Natural killer cell treated with Interleukin-12 subunit alpha and Interleukin-12 subunit beta and Interleukin-15 and Interleukin-18, amount 100 ng/mL, for 72 hours (primary cell): ENCODE measurements at places on chromosomes 7 and 10. TPM values are rescaled to one million over a fixed set of nuclear protein-coding genes. Genes with fewer than 3 reads are reported as not detected.

Gene OR2A5
- total RNA-seq, result not detected

Gene GTF2IRD1
- total RNA-seq, result not detected

Gene CC2D2B
- 0.57 TPM for total RNA-seq

Gene CEP55
- total RNA-seq, result 45.7 TPM

Gene OPN1SW
- total RNA-seq, result not detected

Gene LIPM
- not detected for total RNA-seq

- peaks cover 4% of the 10 kb centered on the region for H3K4me1 ChIP-seq
- H3K27me3 ChIP-seq, result peaks cover 15% of the 10 kb centered on the region
- no peaks in the 10 kb centered on the region for H3K36me3 ChIP-seq
- H3K4me3 ChIP-seq, result no peak overlapping the region
- DNase-seq, result no peak
- no peak overlapping the region for H3K27ac ChIP-seq
Measured at GRCh38 chr10:26361971-26362370, 76.2 kb upstream of the APBB1IP start.

DNA sequence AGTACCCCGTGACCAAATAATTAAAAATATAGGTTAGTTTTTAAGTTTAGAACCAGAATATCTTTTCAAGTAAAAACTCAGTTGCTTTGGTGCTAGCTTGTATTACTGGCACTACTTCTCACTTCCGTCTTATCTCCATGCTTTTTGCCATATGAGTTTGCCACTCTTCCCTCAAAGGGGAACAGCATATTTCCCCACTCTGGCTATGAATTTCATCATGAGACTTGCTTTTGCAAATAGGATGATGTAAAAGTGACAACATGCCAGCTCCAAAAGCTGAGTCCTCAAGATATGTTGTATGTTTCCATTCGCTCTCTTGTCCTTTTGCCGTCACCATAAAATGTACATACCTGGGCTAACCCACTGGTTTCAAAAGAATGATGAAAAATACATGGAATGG, 178.1 kb upstream of the SEMA3A start:
- H3K36me3 ChIP-seq, result peaks cover 5% of the 10 kb centered on the region
- no peak for DNase-seq
- H3K4me1 ChIP-seq, result no peaks in the 10 kb centered on the region
- H3K4me3 ChIP-seq, result no peak overlapping the region
- no peak overlapping the region for H3K27ac ChIP-seq

DNA sequence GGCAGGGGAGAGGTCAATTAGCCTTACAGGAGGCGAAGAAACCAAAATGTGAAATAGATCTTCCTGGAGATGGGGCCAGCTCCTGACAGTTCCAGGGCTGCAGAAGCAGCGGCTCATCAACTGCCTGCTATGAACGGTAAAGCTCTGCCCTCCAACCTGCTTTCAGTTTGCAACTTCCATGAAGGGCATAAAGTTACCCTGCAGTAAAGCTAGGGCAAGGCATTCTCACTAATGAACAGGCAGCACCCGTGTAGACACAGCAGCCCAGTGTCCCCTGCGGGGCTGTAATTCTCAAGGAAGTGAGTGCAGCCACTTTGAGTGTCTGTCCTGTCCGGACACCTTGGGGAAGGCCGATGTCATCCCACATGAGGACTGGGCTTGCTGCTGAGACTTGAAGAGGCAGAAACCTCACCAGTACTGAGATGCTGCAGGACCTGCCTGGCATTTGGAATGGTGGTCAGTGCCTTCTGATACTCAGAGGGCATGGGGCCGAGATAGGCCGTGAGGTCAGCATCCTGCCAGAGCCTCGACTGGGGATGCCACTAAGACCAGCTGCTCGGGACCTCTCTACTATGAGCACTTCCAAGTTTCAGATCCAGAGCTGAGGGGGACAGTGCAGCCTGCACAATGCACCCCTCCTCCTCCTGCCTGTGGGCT, 26.1 kb upstream of the C10orf53 start:
- no peak overlapping the region for H3K4me3 ChIP-seq
- peaks cover 4% of the 10 kb centered on the region for H3K36me3 ChIP-seq
- no peak overlapping the region for H3K27ac ChIP-seq
- H3K4me1 ChIP-seq, result peaks cover 3% of the 10 kb centered on the region

DNA sequence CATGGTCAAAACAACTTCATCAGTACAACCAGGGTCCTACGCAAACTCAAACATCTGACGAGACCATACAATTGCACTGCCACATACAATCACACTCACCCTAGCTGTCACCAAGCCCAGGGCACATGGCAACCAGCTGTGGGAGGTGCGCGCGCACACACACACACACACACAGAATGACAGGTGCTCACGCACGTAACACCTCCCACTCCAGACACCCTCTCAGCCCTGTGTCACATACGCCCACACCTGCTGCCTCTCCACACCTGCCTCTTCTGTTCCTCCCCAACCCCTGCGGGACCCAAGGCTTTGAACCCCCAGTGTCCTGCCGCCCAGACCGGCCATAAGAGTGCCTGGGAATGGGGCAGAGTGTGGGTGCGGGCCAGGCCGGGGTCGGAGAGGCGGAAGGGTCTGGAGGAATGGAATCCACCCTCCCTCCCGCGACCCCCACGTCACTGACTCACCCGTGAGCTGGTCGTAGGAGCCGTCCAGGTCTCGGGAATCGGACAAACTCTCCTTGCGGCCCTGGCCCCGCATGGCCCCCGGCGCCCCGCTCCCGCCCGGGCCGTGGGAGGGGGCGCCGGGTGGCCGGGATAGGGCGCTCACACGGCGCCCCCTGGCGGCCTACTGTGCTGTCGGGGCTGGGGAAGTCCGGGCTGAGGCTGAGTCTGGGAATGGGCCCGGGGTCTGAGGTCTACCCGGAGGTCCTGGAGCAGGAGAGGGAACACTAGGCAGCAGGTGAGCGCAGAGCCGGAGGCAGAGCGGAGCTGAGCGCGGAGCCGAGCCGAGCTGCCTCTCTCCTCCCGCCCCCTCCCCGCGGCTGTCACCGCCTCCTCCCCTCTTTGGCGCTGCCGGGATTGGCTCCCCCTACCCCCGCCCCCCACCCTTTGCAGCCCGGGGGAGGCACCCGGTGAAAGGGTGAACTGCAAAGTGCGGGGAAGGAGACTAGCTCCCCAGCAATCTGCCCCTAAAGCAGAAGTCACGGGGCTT, at the start of gene KCNIP2:
KCNIP2 (minus strand) TSS at position 769 of the 990 bp plus-strand sequence; CDS start at position 537, 232 bp downstream.
- H3K27ac ChIP-seq, result no peak within 1 kb of the TSS
- peaks cover 32% of the 10 kb centered on the region for H3K4me1 ChIP-seq
- H3K36me3 ChIP-seq, result no peaks in the 10 kb centered on the region
- H3K27me3 ChIP-seq, result peaks cover 12% of the 10 kb centered on the region
- H3K4me3 ChIP-seq, result peak within 1 kb of the TSS; percentile 66
- peak; percentile 60 for DNase-seq

GRCh38 chr10:123522702-123523312, 143.3 kb upstream of the GPR26 start:
- no peaks in the 10 kb centered on the region for H3K4me1 ChIP-seq
- H3K27ac ChIP-seq, result no peak overlapping the region
- no peak for DNase-seq
- H3K4me3 ChIP-seq, result no peak overlapping the region

DNA sequence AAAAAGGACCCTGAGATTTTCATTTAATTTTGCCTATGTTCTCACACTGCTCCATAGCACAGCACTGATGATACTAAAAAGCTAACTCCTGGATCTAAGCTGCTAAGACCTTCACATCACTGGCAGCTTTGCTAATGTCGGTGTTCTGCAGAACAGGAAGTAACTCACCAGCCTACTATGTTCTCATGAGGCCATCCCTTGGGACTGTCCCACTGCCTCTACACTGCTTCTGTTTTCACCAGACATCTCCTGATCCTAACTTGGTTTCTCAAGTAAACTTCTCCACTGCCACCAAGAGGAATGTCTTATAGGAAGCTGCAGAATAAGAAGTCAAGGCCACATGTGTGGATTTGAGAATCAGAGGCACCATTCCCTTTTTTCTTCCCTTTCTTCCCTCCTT, 15.1 kb downstream of the HTR7 start:
- DNase-seq, result no peak
- H3K27me3 ChIP-seq, result peaks cover 29% of the 10 kb centered on the region
- H3K27ac ChIP-seq, result no peak overlapping the region
- no peaks in the 10 kb centered on the region for H3K4me1 ChIP-seq
- H3K4me3 ChIP-seq, result no peak overlapping the region

DNA sequence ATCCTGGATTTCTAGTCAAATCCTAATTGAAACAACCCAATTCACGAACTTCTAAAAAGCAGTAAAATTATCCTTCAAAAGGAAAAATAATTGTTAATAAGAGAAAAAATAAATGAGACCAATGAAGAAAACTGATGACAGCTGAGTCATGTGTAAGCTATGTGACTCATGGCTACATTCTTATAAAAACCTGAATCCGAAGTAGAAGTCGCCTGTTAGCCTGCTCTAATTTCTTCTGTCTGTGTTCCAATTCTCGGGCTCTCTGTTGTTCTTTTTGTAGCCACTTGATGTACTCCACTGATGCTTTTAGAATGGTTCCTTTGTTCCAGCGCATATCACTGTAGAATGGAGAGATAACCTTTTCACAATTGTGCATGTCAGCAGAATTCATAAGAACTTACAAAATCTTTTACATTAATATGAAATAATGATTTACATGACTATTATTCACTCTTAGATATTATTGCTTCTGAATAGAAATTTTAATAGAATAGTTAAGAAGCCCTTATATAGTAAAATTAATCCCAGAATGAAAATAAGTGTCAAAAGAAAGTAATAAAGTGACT, 88.8 kb downstream of the TFEC start:
- no peaks in the 10 kb centered on the region for H3K4me1 ChIP-seq
- H3K4me3 ChIP-seq, result no peak overlapping the region
- no peaks in the 10 kb centered on the region for H3K27me3 ChIP-seq
- no peak overlapping the region for H3K27ac ChIP-seq
- no peak for DNase-seq

DNA sequence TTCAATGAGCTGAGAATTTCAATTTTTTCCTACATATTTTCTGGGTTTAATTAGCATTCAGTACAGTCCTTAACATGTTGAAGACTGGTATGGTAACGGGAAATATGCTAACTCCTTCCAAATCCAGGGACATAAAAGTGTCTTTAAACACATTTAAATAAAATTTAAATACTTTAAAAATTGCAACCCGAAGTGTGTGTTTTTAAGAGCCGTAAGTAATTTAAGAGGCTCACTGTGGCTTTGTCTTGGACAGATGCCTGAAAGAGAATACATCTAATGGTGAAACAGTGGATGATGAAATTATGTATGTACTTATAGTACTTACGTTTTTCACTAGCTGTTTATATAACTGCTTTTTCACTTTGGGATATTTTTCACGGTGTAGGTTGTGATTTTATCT, 687.3 kb upstream of the CELF2 start:
- no peaks in the 10 kb centered on the region for H3K4me1 ChIP-seq
- H3K27ac ChIP-seq, result no peak overlapping the region
- H3K36me3 ChIP-seq, result no peaks in the 10 kb centered on the region
- peaks cover 13% of the 10 kb centered on the region for H3K27me3 ChIP-seq

DNA sequence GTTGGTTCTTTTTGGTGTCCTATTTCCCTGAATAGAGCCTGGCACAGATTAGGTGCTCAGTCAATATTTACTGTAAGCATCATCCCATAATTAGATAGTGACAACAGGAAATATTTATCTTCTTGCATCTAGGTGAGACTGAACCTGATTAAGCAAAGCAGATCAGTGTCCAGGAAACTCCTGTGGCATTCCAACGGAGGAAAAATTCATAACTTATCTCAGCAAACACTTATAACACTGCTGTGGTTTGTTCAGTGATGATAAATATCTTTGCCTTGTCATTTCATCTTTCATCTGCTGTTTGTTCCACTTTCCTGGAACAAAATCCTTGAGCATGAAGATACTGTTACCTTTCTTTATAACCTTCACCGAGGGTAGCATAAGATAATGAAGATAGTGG, 1160.3 kb upstream of the AUTS2 start:
- no peak overlapping the region for H3K4me3 ChIP-seq
- no peaks in the 10 kb centered on the region for H3K36me3 ChIP-seq
- no peaks in the 10 kb centered on the region for H3K27me3 ChIP-seq
- no peaks in the 10 kb centered on the region for H3K4me1 ChIP-seq
- DNase-seq, result no peak

GRCh38 chr7:100476903-100477870, 1.8 kb downstream of the TSC22D4 start:
- DNase-seq, result no peak
- H3K27me3 ChIP-seq, result no peaks in the 10 kb centered on the region
- peak overlapping the region; percentile 100 for H3K4me3 ChIP-seq
- peak overlapping the region; percentile 79 for H3K27ac ChIP-seq
- H3K4me1 ChIP-seq, result peaks cover 33% of the 10 kb centered on the region

- H3K4me1 ChIP-seq, result peaks cover 5% of the 10 kb centered on the region
- no peak overlapping the region for H3K27ac ChIP-seq
- H3K36me3 ChIP-seq, result peaks cover 6% of the 10 kb centered on the region
- no peak for DNase-seq
- no peaks in the 10 kb centered on the region for H3K27me3 ChIP-seq
Measured at GRCh38 chr7:106332201-106332600, 47.4 kb upstream of the NAMPT start.

- no peaks in the 10 kb centered on the region for H3K27me3 ChIP-seq
- no peak overlapping the region for H3K4me3 ChIP-seq
- DNase-seq, result no peak
- no peak overlapping the region for H3K27ac ChIP-seq
- H3K36me3 ChIP-seq, result no peaks in the 10 kb centered on the region
Measured at GRCh38 chr7:126211875-126212274, 1040.9 kb downstream of the GRM8 start.

- no peak for DNase-seq
- H3K4me1 ChIP-seq, result peaks cover 41% of the 10 kb centered on the region
- H3K27me3 ChIP-seq, result peaks cover 58% of the 10 kb centered on the region
- no peak overlapping the region for H3K4me3 ChIP-seq
- H3K27ac ChIP-seq, result no peak overlapping the region
Measured at GRCh38 chr10:110151971-110152370, 55.4 kb upstream of the MXI1 start.

- DNase-seq, result no peak
- H3K4me3 ChIP-seq, result peak within 1 kb of the TSS; percentile 23
- H3K27me3 ChIP-seq, result peaks cover 66% of the 10 kb centered on the region
- no peak within 1 kb of the TSS for H3K27ac ChIP-seq
- H3K36me3 ChIP-seq, result no peaks in the 10 kb centered on the region
Measured at GRCh38 chr7:97024209-97025129, at the start of gene DLX5. Gene DLX5 (minus strand): TSS chr7:97024831. CDS start chr7:97024623, 208 bp downstream.

GRCh38 chr10:97784200-97784810, 12.5 kb upstream of the SFRP5 start:
- peaks cover under 1% of the 10 kb centered on the region for H3K27me3 ChIP-seq
- H3K36me3 ChIP-seq, result no peaks in the 10 kb centered on the region
- no peaks in the 10 kb centered on the region for H3K4me1 ChIP-seq
- DNase-seq, result no peak
- H3K4me3 ChIP-seq, result no peak overlapping the region
- H3K27ac ChIP-seq, result no peak overlapping the region

DNA sequence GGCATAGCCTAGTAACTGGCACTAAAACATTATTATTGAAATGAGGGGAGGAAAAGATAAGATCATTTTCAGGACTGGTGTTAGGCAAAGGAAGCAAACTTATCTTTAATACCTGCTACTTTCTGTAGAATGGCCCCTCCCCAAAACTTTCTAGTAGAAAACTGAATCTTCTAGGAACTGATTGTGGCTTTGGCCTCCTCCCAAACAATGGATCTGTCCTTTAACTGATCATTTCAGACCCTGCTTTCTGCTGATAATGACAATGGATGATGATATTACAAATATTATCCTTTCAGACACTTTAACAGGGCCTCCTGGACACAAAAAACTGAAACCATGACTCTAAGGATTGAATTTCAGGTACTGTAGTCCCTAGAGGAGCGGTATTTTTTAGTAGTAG, 55.1 kb downstream of the EZH2 start:
- no peak overlapping the region for H3K4me3 ChIP-seq
- H3K27me3 ChIP-seq, result no peaks in the 10 kb centered on the region
- peaks cover 2% of the 10 kb centered on the region for H3K4me1 ChIP-seq
- peaks cover 26% of the 10 kb centered on the region for H3K36me3 ChIP-seq
- H3K27ac ChIP-seq, result no peak overlapping the region
